ENCODE measurements at places on chromosomes 12 and 14.

DNA sequence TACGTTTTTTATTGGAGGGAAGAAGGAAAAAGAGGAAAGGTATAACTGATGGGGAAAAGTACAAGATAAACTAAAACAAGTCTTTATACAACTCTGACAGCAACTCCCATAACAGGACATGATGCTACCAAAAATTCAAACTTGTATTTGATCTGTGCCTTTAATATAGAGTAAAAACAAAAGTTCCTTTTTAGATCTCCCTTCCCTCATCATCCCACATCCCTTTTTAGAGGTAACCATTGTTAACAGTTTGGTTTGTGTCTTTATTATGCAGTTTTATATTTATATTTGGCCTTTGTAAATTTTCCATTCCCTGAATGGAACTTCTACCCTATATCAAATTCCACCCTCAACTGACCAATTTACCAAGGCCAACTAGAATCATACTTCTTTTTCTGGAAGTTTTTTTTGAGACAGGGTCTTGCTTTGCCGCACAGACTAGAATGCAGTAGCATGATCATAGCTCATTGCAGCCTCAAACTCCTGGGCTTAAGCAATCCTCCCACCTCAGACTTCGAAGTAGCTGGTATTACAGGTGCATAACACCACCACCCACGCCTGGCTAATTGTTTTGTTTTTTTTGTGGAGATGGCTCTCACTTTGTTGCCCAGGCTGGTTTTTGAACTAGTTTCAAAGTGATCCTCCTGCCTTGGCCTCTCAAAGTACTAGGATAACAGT, 36.9 kb downstream of the RAB21 start:
- no peak for DNase-seq

- DNase-seq, result no peak
Measured at GRCh38 chr14:101231828-101232227, 328.3 kb upstream of the RTL1 start.

- DNase-seq, result no peak
Measured at GRCh38 chr12:112112409-112113133, 4.0 kb upstream of the NAA25 start.

GRCh38 chr12:479161-479560, 19.4 kb downstream of the B4GALNT3 start:
- DNase-seq, result no peak

DNA sequence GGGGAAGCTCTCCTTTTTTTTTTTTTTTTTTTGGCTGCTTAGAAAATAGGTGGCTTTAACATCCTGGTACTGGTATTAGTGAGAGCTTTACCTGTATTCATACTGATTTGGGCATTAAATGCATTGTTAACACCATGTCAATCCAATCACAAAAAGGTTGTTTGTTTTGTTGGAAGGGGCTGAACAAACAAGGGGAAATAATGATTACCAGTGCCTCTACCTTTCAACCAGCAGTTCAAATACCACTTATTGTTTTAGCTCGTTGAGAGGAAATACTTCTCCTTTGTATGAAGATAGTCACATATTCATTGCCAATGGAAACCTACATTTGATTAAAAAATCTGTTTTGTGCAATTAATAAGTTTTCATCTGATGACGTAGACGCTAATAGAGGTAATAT, 72.9 kb downstream of the MIPOL1 start:
- no peak for DNase-seq

DNA sequence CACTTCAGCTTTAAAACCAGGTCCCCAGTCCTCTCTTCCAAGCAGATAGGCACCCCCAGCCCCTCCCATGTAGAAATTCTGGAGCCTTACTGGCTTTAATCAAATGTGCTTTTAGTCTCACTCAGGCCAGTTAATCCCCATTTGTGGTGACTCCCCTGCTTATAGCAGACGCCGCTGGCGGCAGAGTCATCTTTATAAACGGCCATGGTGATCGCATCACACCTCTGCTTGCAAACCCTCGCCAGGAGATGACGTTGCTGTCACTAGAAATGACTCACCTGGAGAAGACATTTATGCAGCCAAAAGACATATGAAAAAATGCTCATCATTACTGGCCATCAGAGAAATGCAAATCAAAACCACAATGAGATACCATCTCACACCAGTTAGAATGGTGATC, 369.3 kb downstream of the VRK1 start:
- no peak for DNase-seq

DNA sequence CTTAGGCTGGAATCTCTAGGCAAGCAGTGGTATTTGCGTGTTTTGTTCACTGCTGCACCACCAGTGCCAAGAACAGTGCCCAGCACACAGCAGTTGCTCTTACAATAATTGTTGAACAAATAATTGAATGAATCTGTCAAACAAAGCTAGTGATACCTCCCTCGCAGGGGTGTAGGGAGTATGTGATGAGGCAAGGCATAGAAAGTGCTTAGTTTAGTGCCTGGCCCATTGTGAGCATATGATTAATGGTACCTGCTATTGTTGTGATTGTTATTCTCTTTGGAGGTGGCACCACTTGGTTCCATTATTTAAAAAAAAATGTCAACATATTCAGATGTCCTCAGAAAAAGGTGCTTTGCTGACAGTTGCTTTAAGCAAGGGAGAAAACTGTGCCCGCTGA, 210.1 kb upstream of the TBX3 start:
- DNase-seq, result no peak

GRCh38 chr12:78018171-78018910, 187.6 kb downstream of the NAV3 start:
- DNase-seq, result no peak

DNA sequence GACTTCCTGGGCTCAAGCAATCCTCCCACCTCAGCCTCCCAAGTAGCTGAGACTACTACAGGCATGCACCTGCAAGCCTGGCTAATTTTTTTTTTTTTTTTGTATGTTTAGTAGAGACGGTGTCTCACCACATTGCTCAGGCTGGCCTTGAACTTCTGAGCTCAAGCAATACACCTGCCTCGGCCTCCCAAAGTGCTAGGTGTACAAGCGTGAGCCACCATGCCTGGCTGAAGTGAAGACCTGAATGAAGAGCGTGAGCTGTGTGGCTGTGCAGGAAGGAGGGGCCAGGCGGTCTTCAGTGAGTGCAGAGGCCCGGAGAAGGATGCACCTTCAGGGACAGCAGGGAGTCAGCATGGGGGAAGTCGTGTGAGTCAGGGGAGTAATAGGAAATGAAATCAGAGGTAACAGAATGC, 14.9 kb upstream of the NFKBIA start:
- DNase-seq, result no peak

GRCh38 chr14:101812071-101812470, 50.6 kb downstream of the PPP2R5C start:
- DNase-seq, result no peak

GRCh38 chr12:91009319-91009950, 4.7 kb upstream of the EPYC start:
- DNase-seq, result no peak

DNA sequence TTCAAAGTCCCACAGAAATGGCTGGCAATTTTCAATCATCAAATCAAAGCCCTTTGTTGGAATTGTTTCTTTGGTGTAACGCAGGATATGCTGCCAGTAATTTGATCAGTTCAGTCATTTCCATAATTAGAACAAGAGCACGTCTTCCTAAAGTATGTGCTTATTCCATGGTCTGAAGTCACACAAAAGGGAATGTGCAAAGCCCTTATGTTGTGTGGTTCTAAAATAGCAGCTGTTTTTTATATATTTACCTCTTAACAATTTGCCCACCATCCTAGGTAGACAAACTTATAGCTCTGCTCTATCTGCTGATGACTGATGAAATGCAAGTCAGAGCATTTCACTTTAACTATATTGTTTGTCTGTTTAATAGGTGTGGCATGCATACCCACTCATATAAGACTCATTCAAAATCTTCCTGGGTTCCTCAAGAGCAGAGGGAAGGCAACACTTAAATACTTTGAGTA, 176.1 kb upstream of the SLC38A2 start:
- DNase-seq, result no peak

GRCh38 chr12:3718100-3718499, 34.8 kb downstream of the CRACR2A start:
- no peak for DNase-seq

- DNase-seq, result no peak
Measured at GRCh38 chr12:51389302-51389999, 1.8 kb downstream of the GALNT6 start.

DNA sequence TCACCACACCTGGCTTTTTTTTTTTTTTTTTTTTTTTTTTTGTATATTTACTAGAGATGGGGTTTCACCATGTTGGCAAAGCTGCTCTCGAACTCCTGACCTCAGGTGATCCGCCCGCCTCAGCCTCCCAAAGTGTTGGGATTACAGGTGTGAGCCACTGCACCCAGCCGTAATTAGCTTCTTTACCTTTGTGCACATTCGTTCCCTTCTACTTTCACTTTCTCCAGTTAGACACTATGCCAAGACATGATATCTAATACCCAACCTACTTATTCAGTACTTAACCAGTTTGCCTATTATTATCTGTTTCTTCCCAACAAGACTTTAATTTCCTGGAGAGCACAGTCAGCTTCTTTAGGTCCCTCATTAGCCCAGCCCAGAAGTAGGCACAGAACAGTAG, 5.3 kb downstream of the STYK1 start:
- DNase-seq, result no peak

DNA sequence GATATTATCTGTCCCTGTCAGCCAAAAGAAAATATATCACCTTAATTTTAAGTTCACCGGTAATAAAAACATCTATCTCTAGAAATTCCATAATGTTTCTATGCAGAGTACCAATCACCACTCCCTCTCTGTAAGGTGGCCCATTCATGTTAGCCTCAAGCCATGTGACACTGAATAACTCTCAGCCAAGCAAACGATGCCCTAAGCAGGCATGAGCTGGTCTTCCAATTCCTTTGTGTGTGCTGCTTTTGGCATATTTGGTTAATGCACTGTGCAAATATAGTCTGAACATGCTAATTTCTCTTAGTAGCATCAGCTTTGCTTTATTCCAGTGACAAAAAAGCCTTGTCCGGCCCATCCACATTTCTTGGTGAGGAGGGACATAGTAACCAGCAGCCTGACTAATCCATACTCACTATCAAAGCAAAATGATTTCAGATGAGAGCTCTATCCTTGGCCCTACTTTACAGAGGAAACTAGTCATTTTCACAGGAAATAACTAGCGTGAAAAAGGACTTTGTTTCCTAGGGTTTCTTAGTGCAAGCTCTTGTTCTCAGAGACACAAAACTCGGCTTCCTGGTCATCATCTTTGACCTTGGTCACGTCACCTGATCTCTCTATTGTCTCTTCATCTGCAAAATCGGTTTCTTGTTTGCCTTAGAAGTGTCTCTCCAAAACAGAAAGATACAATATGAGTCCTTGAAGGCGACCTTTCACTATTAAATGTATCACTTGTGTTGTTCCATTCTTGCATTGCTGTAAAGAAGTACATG, 59.2 kb upstream of the RTRAF start:
- DNase-seq, result no peak

- no peak for DNase-seq
Measured at GRCh38 chr12:49041881-49042484, 18.6 kb downstream of the KMT2D start.

DNA sequence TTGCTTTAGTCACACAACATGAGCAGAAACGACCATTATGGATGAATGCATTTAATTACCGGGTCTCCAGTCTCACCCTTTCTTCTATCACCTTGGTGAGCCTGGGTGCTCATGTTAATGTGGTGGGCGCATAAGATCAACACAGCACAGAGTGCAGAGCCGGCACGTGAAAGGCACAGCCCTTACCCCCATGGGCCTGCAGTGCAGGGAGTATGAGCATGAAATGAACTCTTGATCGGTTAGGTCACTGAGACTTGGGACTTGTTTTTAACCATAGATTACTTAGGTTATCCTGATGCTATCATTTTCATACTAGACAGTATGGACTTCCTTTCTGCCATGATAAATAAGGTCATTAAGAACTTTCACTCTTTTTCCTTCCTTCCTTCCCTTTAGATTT, 156.8 kb downstream of the CRADD start:
- DNase-seq, result no peak

DNA sequence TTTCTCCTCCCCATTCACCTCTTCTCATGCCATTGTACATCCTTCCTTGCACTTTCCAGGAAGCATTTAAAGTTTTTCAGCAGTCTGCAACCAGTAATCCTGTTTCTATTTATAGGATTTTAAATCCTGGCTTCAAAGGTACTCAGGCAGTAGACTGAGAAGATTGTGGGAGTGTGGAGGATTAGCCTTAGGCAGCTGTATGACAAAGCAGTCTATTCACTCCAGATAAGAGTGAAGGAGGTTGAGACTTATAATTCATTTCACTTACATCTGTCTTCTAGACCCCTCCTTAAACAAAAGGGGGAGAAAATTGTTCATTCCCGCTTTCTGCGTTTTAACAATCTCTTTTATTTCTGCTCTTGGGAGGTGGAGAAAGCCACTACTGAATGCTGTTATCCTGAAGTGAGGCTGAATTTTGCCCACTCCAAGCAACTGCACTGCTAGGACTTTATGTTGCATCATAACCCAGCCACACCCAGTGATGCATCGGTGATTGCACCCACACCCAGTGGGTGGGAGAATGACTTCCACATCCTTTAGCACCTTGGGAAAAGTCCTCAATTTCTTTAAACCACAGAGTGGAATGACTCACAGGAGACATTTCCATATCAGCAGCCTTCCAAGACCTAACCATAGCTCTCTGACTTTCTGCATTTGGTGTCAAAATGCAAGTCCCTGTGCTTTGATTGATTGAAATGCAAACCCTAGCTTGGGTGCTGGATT, 382.5 kb upstream of the ATP2B1 start:
- DNase-seq, result no peak

DNA sequence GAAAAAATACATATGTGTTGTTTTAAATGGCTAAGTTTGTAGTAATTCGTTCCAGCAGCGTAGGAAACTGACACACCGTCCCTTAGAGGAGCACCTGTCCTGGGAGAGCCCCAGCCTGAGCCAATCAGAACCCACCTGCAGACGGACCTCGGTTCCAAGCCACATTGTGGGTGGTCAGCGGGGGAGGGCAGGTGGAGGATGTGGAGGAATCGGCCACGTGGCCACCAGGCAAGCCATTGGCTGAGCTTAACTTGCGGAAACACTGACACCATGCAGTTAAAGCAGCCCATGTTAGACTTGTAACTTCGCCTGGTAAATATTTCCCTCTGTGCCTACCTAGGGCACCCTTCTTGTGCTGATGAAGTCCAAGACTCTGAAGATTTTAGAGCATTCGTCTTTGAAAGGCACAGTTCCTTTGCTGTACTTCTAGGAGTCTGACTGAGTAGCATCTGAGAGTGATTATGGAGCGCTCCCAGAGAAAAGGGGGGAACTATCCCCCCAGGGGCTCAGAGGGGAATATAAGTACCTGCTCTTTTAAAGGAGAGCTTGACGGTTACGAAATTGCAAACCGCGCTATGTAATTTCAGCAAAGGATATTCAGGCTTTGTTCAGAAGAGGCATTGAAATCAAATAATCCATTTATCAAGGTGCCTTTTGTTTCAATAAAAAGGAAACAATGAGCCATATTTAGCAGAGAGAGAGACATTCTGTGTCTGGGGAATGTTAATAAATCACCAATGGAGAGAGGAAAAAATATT, 135.7 kb downstream of the TMEM132C start:
- no peak for DNase-seq

- DNase-seq, result no peak
Measured at GRCh38 chr12:40992674-40993073, 195.4 kb upstream of the PDZRN4 start.

All from NCI-H1694 treated with DMSO at 0.1 percent for 48 hours (cell line).